ENCODE measurements at places on chromosomes 6 and 20.

DNA sequence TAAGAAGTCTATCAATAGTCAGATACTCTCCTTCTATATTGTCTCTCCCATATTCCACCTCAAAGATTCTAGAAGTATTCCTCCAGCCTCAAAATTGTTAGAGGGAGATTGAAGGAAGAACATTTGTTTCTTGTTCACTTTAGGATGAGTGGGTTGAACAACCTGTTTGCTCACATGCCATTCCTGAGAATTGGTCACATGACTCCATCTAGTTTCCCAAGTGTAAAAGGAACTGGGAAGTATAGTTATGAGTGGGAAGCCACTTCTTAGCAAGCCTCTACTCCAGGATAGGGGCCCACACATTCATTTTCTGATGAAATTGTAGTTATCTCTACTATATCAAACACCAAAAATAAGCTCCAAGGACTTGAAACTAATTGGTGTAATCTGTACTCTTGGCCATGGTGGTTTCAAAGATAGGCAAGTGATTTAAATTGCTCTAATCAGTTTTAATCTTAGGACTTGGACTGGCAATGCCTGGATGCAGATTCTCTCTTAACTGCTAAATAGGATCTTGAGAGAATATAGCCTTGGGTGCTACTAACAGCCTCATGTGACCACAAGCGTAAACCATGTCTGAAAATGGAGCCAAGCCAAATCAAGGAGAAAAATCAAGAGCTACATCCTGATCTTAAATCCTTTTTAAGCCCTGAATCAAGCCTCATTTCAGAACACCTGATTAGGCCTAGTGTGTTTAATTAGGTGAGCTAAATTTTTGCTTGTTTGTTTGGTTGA lies 758.7 kb upstream of the MAN1A1 start:
- DNase-seq = no peak

- DNase-seq = no peak
Measured at GRCh38 chr6:21842875-21843645, 249.5 kb downstream of the SOX4 start.

GRCh38 chr6:396126-396520 lies 4.6 kb downstream of the IRF4 start:
- DNase-seq = no peak

DNA sequence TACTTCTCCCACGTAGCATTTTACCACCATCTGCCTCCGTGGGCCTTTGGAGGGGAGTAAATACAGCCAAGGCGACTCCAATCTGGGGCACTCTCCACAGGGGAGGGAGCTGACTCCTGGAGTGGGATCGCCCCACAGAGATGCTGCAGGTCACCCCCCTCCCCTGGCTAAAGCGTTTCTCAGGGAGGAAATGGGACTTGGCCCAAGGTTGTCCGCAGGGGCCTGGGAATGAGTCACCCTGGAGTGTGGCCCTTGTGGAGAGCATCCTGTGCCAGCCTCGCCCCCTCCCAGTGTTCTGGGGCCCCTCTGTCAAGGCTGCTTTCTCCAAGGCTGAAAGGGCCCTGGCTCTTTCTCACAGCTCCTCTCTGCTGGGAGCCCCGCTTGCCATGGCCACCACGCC lies 84.5 kb upstream of the QKI start:
- DNase-seq = no peak

DNA sequence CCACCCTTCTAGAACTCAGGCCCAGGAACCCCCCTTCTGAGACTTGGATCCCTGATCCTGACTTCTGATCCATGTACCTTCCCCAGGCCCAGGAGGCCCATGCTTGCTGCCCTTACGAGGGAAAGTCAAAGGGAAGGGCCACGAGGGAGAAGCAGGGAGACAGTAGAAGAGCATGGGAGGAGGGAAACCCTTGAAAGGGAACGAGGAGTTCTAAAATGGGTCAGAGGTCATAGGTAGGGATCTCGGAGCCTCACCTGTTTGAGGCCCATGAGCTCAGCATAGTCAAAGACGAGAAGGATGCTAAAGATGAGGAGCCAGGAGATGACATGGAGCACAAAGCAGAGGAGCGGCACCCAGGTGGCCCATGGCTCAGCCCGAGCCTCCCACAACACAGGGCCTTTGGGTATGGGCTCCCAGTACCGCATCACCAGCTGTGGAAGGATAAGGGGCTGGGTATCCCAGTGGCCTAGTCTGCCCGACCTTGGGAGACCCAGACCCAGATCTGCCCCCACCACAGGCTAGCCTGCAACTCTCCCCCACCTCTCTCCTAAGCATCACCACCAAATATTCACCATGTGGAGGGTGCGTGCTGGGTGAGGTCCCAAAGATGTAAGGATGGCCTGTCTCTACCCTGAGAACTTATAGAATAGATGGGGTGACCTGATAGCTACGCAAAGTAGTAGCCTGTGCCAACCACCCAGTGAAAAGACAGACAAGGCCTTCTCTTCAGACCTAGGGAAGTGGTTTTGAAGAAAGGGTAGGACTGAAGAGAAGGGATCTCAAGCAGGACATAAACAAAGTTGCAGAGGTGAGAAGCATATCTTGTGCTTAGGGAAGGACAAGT lies 1.5 kb downstream of the NRM start:
- no peak for DNase-seq

- no peak for DNase-seq
Measured at GRCh38 chr6:13535306-13535705, 39.1 kb upstream of the SIRT5 start.

GRCh38 chr6:82461536-82461935 lies 97.9 kb downstream of the TPBG start:
- DNase-seq = no peak

DNA sequence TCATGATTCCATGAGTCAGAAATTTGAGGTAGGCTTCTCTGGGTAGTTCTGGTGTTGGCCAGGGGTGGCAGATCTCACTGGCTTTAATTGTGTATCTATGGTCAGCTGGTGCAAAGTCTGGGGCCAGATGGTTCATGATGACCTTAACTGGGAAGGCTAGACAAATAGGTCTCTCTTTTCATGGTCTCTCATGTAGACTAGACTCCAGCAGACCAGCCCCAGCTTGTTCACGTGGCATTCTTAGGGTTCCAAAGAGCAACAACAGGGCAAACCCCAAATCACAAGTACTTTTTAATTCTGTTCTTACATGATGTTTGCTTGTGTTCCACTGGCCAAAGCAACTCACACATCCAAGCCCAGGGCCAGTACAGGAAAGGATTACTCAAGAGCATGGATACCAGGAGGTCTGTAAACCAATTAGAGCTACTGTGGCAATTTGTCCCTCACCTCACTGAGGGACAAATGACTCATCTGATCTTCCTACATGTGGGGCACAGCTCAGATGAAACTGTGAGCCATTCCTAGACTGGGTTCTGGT lies 79.5 kb upstream of the PBOV1 start:
- no peak for DNase-seq

DNA sequence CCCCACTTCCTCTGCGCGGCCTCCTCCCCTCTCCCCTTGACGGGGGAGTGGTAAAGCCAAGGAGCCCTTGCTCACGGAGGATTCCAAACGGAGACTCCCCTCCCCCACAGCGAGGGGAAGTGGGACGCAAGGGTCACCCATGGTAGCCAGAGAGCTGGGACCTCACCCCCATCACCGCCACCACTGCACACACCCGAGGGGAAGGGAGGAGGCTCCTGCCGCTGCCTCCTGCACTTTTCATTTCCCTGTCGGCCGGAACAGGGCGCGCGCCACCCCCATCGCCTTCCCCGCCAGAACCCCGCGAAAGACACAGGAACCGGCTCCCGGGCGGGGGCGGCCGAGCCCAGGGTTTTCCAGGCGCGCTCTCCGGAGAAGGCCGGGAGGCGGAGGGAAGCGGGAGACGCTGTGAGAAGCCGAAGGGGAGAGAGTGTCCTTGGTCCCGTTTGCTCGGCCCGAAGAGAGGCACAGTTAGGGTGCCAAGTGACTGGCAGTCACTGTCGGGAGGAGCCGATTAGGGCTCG lies 789 bp downstream of the CCND3 start:
- DNase-seq = peak; percentile 60

- DNase-seq = no peak
Measured at GRCh38 chr6:141488488-141488887, 644.2 kb upstream of the GJE1 start.

GRCh38 chr20:16393297-16393696 lies 180.0 kb downstream of the KIF16B start:
- DNase-seq = no peak

DNA sequence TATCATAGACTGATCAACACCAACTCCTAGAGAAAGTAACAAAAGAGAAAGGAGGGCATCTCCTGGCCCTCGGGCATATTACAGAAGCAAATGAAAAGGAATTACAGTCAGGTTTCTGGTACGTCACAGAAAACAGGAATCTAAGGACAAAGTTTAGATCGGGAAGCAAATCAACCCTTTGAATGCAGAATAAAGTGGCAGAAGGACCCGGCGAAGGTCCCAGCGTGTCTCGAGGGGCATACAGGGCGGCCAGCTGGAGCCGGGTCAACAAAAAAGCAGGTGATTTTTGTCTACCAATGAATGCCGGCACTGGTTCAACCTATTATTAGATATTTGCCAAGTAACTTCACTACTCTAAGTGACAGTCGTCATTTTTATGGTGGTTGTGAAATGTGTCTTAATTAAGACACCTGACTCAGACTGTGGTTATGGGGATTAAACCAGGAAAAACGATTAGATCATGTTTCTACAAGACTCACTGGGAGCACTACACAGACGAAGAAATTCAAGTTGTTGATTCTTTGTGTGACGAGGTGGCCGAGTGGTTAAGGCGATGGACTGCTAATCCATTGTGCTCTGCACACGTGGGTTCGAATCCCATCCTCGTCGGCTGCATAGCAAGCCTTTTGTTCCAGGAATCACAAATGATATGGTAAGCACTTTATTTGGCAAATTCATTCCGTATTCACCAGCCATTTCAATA lies 12.4 kb upstream of the ZSCAN9 start:
- DNase-seq = no peak

- no peak for DNase-seq
Measured at GRCh38 chr6:25202504-25202903, 76.7 kb upstream of the CARMIL1 start.

DNA sequence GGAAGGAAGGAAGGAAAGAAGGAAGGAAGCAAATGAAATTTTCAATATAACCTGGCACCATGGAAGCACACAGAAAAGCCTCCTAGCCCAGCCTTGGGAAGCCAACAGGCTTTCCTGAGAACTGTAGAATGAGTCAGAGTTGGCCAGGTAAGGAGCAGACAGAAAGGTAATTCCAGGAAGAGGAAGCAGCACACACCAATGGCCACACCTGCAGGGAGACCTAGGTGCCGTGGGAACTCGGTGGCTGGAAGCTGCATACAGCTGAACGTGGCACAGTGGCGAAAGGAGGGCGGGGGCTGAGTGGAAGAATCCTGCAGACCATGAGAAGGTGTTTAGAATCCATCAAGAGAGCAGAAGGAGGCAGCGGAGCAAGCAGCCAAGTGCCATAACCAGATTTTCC lies 224.8 kb upstream of the RREB1 start:
- no peak for DNase-seq

DNA sequence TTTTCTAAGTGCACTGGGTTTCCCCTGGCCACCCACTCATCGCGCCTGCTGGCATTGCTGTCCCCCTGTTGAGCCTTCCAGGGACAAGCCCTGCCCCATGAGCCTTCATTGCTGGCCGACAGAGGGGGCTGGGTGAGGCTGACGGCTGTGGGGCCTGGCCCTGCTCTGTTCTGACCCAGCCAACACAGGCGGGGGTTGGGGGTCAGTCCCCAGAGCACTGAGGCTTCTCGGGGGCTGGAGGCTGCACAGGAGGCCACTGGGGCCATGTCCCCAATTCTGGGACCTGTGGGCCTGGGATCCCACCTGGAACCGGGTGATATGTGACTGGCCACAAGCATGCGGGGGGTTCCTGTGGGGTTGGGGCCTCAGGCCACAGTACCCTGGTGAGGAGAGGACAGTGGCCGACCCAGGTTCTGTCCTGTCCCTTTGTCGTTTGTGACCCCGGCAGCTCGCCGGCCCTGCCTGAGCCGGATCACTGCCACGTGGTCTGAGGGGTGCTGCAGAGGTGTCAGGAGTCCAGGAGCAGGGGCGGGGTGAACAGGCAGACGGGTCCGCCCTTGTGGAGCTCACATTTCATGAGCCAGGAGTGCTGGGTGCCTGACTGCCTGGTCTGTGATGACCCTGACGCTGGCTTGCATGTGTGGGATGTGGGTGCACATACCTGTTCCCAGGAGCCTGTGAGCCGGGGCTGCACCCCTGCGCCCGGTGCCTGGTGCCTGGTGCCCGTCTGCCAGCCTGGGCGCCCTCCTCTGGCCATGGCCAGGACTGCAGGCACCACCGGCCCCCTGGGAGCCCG lies 2.1 kb upstream of the COL20A1 start:
- DNase-seq = no peak

GRCh38 chr6:11622156-11622555 lies 84.6 kb downstream of the TMEM170B start:
- no peak for DNase-seq

DNA sequence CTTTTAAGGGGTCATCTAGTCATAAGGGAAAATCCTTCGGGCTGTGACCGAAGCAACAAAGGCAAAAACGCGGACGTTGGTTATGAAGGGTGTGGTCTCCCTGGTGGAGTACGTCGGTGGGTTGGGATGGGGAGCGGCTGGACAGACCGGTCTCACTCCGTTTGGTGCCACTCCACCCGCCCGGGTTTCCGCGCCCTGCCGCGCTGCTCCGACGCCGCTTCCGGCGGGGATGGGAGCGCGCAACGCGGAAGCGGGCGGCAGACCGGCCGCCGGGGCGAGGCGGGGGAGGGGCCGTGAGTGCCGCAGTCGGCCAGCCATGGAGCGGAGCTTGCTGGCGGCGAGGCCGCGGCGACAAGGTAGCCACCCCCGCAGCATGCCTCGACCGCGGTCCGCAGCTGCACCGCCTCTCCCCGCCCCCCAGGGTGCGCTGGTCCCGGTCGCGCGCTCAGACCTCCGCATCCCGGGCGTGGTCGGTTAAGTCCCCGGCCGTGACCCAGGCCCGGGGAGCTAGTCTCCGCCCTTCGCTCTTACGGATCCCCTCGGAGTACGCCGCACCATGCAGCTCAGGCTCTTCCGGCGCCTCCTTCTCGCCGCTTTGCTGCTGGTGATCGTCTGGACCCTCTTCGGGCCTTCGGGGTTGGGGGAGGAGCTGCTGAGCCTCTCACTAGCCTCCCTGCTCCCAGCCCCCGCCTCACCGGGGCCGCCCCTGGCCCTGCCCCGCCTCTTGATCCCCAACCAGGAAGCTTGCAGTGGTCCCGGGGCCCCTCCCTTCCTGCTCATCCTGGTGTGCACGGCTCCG lies at the start of gene B3GALT4:
B3GALT4 (plus strand) TSS at position 260 of the 799 bp plus-strand sequence; CDS start at position 557, 297 bp downstream.
- DNase-seq = peak; percentile 84

DNA sequence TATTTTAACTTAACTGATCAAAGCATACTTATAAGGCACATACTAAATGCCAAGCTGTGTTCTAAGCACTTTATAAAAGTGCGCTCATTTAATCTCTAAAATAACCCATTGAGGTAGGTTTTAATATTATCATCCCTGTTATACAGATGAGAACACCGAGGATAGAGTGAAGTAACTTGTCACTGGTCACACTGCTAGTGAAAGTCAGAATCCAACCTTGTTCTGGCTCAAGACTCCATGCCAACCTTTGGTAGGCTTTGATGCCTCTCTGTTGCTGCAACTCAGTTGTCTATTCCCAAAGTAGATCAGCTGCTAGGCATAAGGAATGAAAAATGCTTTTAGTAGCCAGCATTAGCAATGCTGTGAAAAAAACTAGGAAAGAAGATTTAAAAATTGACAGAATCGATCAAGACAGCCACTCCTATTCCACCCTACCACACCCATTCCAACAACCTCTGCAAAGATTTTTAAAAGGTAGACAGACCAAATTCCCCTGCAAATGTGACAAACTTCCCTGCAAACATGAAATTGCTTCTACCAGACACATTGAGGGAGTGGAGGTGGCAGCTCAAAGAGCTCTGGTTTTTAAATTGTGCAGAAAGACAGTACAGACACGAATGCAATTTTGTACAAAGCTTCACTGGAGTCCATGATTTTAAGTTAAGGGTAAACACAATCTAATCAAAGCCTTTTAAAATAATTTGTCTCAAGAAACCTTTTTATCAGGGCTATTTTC lies 39.8 kb upstream of the CAP2 start:
- DNase-seq = no peak
